Activated B cell treated with CpG ODN at 0.5 μM for 24 hours (primary cell): ENCODE measurements at places on chromosomes 2 and 18. TPM values are rescaled to one million over a fixed set of nuclear protein-coding genes. Genes with fewer than 3 reads are reported as not detected.

TRIP12 gene
- total RNA-seq, result 255 and 272 TPM in 2 replicates

DNA sequence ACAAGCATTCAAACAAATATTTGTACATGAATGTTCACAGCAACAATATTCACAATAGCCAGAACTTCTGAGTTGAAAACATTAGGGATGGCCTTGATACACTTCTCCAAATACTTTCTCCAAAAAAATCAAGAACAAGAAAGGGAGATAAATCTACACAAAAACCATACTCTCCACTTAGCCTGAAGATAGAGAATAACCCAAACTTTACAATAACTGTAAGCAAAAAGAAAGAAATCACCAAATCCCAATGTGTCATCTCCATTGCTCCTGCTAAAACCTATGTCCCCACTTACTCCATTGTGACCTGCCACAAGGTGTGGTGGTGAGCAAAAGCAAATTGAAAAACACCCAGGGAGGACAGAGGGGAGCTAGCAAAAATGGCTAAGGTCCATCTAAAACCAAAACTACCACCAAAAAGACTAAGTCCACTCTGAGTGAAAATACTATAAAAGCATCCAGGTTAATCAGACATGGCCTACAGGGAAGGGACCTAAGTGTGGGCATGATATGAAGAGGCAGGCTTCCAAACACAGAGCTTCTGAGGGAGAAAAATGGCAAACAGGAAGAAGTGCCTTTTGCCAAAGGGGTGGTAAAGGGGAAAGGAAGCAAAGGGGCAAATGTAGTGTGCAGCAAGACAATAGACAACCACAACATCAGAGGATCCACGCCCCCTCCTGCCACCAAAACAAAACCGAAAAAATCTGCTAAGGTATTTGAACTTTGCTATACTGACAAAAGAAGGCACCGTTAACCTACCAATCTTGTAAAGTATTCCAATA is 56.1 kb downstream of the NBAS start:
- H3K27me3 ChIP-seq, result no peaks in the 10 kb centered on the region
- H3K4me3 ChIP-seq, result no peak overlapping the region
- peaks cover 69% of the 10 kb centered on the region for H3K36me3 ChIP-seq
- DNase-seq, result no peak
- no peak overlapping the region for H3K27ac ChIP-seq

- no peak overlapping the region for H3K27ac ChIP-seq
- H3K36me3 ChIP-seq, result no peaks in the 10 kb centered on the region
- DNase-seq, result no peak
- no peaks in the 10 kb centered on the region for H3K27me3 ChIP-seq
- H3K4me1 ChIP-seq, result no peaks in the 10 kb centered on the region
- H3K4me3 ChIP-seq, result no peak overlapping the region
These were observed 5.3 kb downstream of the COL3A1 start for GRCh38 chr2:188979187-188980114.

DNA sequence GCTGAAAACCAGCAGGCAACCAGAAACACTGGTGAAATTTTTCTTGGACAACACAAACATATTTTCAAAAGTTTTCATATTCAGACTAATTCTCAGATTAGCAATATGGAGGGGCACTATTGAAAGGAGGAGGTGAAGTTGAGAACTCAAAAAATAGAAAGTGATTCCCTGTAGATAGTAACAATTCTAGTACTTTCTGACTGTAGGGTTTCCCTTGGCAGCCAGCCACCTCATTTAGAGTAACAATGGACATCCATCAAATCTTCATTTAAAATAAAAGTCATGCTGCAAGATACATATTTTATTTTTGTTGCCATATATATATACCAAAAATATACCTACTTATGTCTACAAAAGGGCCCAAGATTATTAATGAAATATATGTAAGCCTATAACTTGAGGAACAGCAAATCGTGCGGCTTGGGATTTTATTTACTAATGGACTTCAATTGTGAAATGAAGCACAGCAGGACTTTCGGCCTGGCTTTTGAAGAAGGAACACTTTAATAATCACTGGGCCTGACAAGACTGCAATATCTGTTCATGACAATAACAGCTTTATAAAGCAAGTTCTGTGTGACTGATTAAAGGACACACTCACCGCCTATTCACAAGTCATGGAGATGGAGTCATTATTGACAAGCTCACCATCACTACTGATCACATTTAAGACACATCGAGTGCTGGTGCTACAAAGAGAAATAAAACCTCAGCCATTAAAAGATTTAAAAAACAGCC is 6.8 kb upstream of the NR4A2 start:
- H3K36me3 ChIP-seq, result peaks cover 7% of the 10 kb centered on the region
- H3K4me3 ChIP-seq, result no peak overlapping the region
- DNase-seq, result no peak
- H3K27me3 ChIP-seq, result no peaks in the 10 kb centered on the region
- H3K4me1 ChIP-seq, result peaks cover 32% of the 10 kb centered on the region

- DNase-seq, result no peak
- H3K27me3 ChIP-seq, result no peaks in the 10 kb centered on the region
- peaks cover 2% of the 10 kb centered on the region for H3K36me3 ChIP-seq
- H3K4me1 ChIP-seq, result no peaks in the 10 kb centered on the region
- no peak overlapping the region for H3K27ac ChIP-seq
These were observed 118.5 kb downstream of the RPIA start for GRCh38 chr2:88810017-88810416.
